NCI-H2227 treated with DMSO at 0.1 percent for 48 hours (cell line): ENCODE measurements at places on chromosomes 5 and 9.

DNA sequence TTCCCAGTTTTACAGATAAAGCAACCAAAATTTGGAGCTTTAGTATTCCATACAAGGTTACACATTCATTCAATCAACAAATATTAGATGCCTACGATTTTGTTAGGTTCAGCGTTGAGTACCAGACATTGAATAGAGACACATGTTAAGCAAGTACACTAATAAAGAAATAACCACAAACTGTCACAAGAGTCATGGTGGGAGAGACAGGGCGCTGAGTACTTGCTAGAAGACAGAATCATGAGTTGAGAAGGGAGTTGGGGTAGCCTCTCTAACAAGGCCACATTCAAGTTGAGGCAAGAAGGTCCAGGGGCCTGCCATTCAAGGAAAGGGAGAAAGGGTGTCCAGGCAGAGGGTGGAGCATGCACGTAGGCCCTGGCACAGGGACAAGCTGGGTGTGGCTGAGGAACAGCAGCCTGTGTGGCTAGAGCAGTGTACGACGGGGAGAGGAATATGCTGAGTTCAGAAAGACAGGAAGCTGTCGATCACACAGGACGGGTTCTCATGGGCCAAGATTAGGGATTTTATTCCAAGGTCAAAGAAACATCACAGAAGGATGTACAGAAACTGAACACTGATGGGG lies 17.0 kb downstream of the CDK5RAP2 start:
- no peak for DNase-seq

DNA sequence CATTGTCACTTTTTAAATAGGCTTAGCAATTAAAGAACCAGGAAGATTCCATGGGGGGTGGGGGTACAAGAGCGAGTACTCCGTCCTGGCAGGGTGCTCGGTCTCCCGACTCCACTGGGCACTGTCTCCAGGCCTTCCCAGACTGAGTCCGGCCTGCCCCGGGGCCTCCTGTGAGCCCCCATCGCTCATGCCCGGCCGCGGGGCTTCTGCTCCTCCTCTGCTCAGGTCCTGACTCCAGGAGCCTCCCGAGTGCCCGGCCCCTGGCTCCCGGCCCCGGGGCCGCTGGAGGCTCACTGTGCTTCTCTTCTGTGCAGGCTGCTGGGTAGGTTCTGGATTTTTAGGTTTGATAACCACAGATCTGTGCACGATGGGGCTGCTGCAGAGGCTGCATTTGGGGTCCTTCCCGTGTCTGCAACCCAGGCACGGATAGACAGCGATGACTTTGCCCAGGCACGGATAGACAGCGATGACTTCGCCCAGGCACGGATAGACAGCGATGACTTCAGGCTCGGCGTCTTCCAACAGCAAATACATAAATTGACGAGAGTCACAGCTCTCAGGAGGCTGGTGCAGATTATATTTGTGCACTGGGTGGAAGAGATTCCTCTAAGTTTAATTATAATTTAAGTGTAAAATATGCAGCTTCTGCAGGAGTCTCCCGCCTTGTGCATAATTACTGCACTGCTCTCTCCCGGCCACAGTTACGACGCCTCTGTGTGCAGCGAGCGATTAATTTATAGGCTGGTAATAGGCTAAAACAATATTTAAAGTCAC lies 74.8 kb upstream of the RXRA start:
- DNase-seq: no peak

DNA sequence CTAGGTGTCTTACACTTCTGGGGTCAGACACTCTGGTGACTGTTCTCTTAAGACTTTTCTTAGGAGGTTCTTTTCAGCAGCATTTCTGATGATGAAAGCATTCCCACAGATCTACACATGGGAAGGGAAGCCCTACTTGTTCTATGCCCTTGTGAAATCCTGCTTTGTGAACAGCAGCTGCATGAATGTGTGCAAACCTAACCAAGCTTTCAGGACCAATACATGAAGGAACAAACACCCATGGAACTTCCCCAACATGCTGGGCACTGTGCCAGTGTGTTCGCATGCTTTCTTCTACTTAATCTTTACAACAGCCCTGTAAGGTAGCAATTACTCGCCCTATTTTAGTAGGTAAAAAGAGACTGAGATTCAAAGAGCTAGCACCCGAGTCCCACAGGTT lies 439.9 kb upstream of the KLF4 start:
- DNase-seq: no peak

- no peak for DNase-seq
Measured at GRCh38 chr5:132280371-132281240, 13.6 kb upstream of the SLC22A4 start.
